ENCODE measurements at places on chromosomes 4 and X.
A peak's percentile ranks its signal among the peaks of the same experiment; 100 is the strongest.

- DNase-seq, result no peak
Observed at GRCh38 chrX:254630-255215, 26.5 kb upstream of the PLCXD1 start.

GRCh38 chr4:111108153-111108552 lies 485.3 kb upstream of the PITX2 start:
- no peak for DNase-seq

GRCh38 chr4:577499-578450 lies 1.7 kb upstream of the TMEM271 start:
- no peak for DNase-seq

GRCh38 chrX:17425136-17425535 lies 50.1 kb downstream of the NHS start:
- peak; percentile 39 for DNase-seq

GRCh38 chr4:83618431-83618830 lies 82.5 kb downstream of the GPAT3 start:
- DNase-seq, result peak; percentile 64

- DNase-seq, result peak; percentile 93
Observed at GRCh38 chr4:122744229-122744628, 11.7 kb downstream of the BBS12 start.

DNA sequence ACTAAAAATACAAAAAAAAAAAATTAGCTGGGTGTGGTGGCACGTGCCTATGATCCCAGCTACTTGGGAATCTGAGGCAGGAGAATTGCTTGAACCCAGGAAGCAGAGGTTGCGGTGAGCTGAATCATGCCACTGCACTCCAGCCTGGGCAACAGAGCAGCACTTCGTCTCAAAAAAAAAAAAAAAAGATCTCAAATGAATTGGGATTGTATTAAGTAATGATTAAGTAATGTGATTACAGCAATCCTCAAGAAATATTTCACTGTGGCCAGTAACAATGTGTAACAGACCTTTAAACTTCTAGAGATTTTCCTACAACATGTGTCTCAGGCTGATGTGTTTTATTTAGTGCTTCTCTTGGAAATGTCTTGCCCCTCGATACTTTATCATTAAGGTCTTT lies 46.8 kb downstream of the PKD2 start:
- DNase-seq, result no peak

DNA sequence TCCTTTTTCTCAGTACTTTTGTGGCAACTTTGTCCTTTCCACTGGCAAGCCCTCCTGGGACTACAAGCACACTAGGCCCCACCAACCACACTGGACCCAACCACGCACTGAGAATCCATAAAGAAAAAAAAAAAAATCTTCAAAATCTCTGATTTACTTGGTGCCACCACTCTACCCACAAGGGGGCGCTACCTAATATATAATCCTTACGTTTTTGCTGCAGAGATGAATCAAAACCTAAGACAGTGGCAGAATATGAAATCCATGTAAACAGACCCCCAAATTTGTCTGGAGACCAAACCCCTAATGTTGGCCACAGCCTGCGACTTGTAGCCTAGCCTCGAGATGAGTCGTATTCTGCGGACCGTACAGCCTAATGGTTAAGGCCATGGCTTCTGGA lies 63.5 kb upstream of the ARHGAP36 start:
- peak; percentile 12 for DNase-seq
